Type B pancreatic cell (in vitro differentiated cells): ENCODE measurements at places on chromosomes 11 and 22.
A peak's percentile ranks its signal among the peaks of the same experiment; 100 is the strongest.

DNA sequence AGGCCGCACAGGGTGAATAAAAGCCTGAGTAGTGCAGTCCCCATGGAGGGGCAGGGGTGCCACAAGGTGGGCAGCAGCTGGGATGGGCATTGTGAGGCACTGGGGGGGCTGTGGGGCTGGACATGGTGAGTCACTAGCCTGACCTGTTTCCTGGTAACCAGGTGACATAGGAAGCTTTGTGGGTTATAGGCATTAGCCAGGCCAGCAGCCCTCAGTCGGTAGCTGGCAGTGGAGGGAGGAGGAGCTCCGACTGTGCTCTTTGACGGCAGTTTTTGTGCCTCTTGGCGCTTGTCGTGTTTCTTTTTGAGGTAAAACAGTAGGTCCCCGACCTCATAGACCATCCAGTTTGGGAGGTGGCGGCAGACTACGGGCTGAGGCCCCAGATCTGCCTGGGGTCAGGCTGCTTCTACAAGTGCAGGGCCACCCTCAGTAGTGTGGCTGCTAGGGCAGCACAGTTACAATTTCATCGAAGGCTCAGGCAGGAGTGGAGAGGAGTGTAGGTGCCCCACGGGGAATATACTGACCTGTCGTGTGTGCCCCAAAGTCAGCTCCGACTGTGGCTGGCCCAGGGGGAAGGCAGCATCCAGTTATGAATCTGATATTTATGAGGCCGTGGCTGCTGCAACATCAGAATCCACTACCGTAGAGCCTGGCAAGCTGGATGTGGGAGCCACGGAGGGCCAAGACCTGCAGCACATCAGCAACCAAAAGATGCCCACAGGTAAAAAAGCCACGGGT lies 107.7 kb downstream of the CRYBB2 start:
- H3K36me3 ChIP-seq, result no peaks in the 10 kb centered on the region
- no peaks in the 10 kb centered on the region for H3K27me3 ChIP-seq
- no peak overlapping the region for H3K4me3 ChIP-seq

DNA sequence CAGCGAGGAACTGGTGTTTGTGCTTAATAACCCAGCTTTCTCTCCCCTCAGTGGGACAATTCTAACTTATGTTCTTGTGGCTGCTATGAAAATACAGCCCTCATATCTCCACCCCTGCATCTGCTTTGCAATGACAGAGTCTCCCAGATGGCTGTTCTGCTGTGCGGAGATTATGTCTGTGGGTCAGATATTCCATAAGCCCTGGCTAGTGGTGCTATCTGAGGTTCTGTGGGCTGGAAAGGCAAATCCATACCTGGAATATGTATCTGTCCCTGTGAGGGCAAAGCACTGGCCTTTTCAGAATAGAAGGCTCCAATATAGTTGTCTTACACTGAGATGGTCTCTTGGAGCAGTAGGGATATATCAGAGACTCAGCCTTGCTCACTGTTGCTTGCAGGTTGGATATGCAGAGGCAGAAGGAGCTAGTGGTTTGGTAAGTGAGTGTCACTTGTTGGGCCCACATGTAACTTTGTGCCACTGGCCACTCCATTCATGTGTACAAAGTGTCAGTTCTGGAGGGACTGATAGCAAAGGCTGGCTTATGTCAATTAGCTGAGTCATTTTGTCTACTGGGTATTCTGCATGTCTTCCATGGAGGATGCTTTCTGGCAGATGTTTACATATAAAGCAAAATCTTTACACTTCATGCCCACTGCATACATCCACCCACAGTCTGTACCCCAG lies 246.6 kb downstream of the FAM76B start:
- H3K4me1 ChIP-seq, result no peaks in the 10 kb centered on the region
- H3K4me3 ChIP-seq, result no peak overlapping the region
- DNase-seq, result no peak
- H3K27me3 ChIP-seq, result peaks cover 5% of the 10 kb centered on the region
- no peak overlapping the region for H3K27ac ChIP-seq

- H3K27ac ChIP-seq, result no peak overlapping the region
- H3K4me1 ChIP-seq, result peaks cover 13% of the 10 kb centered on the region
- H3K27me3 ChIP-seq, result peaks cover 3% of the 10 kb centered on the region
- no peaks in the 10 kb centered on the region for H3K36me3 ChIP-seq
Measured at GRCh38 chr11:31106326-31106725, 263.2 kb downstream of the DCDC1 start.

- DNase-seq, result no peak
- H3K27ac ChIP-seq, result no peak overlapping the region
- no peaks in the 10 kb centered on the region for H3K36me3 ChIP-seq
- H3K27me3 ChIP-seq, result peaks cover 17% of the 10 kb centered on the region
- peaks cover 6% of the 10 kb centered on the region for H3K4me1 ChIP-seq
Measured at GRCh38 chr11:69910519-69911309, 91.5 kb upstream of the FGF3 start.

- H3K4me3 ChIP-seq, result no peak overlapping the region
- H3K36me3 ChIP-seq, result peaks cover 57% of the 10 kb centered on the region
- no peaks in the 10 kb centered on the region for H3K27me3 ChIP-seq
- peaks cover 5% of the 10 kb centered on the region for H3K4me1 ChIP-seq
Measured at GRCh38 chr11:102436976-102437375, 15.6 kb downstream of the TMEM123 start.

- H3K27me3 ChIP-seq, result no peaks in the 10 kb centered on the region
- no peak for DNase-seq
- peaks cover 6% of the 10 kb centered on the region for H3K4me1 ChIP-seq
- no peak overlapping the region for H3K4me3 ChIP-seq
Measured at GRCh38 chr11:10478066-10478465, 23.0 kb downstream of the AMPD3 start.

GRCh38 chr11:20458905-20459632 lies 71.6 kb downstream of the PRMT3 start:
- H3K36me3 ChIP-seq, result peaks cover 11% of the 10 kb centered on the region
- H3K4me1 ChIP-seq, result no peaks in the 10 kb centered on the region
- no peak for DNase-seq
- H3K4me3 ChIP-seq, result no peak overlapping the region
- no peaks in the 10 kb centered on the region for H3K27me3 ChIP-seq
- no peak overlapping the region for H3K27ac ChIP-seq

- no peaks in the 10 kb centered on the region for H3K4me1 ChIP-seq
- no peak overlapping the region for H3K4me3 ChIP-seq
- DNase-seq, result no peak
Measured at GRCh38 chr11:30045921-30046577, 29.2 kb upstream of the KCNA4 start.

GRCh38 chr11:12149672-12150225 lies 39.4 kb downstream of the MICAL2 start:
- no peak overlapping the region for H3K27ac ChIP-seq
- DNase-seq, result no peak
- H3K4me3 ChIP-seq, result no peak overlapping the region
- H3K27me3 ChIP-seq, result no peaks in the 10 kb centered on the region

GRCh38 chr11:62054484-62055121 lies 69.2 kb upstream of the INCENP start:
- no peaks in the 10 kb centered on the region for H3K27me3 ChIP-seq
- H3K4me1 ChIP-seq, result no peaks in the 10 kb centered on the region
- H3K4me3 ChIP-seq, result no peak overlapping the region
- H3K27ac ChIP-seq, result no peak overlapping the region

DNA sequence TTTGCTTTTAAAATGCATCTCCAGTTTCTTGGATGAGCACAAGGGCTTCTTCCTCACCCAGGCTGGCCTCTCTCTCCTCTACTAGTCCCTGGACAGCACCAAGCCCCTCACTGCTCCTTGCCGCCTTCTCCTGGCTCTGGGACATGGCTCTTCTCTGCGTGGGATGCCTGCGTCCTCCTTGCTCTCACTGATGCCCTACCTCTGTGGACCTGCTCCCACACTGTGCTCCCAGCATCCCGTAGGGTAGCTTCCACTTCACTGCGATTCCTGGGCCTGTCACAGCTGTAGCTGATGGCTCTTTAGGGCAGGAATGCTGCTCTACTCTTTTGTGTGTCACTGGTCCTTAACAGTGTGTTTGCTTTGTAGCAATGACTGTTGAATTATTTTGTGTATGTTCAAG lies 136.3 kb downstream of the SNX19 start:
- peak; percentile 36 for DNase-seq
- no peak overlapping the region for H3K4me3 ChIP-seq
- H3K27me3 ChIP-seq, result no peaks in the 10 kb centered on the region
- H3K4me1 ChIP-seq, result peaks cover 19% of the 10 kb centered on the region

DNA sequence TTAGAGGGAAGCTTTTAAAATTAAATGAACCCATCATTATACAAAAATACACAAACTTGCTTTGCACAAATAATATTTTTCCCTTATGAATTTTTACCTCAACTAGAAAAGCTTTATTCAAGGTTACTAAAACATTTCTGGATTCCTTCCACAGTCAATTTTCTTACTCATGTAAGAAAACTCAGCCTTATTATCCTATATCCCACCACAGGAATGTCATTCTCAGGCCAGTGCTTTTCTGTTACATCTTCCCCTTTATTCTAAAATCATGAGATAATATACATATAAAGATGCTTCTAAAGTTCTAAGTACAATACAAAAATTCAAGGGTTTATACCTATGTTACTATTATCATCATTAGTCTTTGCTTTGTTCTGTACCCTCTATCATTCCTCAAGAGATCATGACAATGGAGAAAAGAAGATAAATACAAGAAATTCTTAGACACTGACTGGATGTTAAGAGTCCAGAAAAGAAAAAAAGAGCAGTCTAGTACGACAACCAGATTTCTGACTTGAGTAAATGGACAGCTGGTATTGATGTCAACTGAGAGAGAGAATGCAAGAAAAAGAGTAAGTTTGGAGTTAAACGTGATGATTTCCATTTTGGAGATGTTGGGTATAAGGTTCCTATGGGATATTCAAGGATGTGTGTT lies 60.3 kb downstream of the MTMR2 start:
- H3K4me1 ChIP-seq, result no peaks in the 10 kb centered on the region
- H3K36me3 ChIP-seq, result peaks cover 32% of the 10 kb centered on the region
- H3K27ac ChIP-seq, result no peak overlapping the region
- no peak overlapping the region for H3K4me3 ChIP-seq

DNA sequence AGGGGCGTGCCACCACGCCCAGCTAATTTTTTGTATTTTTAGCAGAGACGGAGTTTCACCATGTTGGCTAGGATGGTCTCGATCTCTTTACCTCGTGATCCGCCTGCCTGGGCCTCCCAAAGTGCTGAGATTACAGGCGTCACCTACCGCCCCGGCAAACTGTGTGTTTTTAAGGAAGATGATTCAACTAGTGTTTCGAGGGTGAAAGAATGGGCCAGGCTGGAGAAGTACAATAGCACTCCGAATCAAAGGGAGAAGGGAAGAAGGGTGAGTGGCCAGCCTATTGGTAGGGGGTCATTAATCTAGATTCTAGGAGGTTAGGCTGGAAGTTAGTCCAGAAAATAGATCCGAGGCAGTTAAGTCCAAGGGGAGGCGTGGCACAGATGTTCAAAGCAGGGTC lies 2.9 kb upstream of the CECR2 start:
- peak overlapping the region; percentile 78 for H3K4me3 ChIP-seq
- no peak for DNase-seq
- peaks cover 21% of the 10 kb centered on the region for H3K4me1 ChIP-seq
- H3K27me3 ChIP-seq, result peaks cover 27% of the 10 kb centered on the region

DNA sequence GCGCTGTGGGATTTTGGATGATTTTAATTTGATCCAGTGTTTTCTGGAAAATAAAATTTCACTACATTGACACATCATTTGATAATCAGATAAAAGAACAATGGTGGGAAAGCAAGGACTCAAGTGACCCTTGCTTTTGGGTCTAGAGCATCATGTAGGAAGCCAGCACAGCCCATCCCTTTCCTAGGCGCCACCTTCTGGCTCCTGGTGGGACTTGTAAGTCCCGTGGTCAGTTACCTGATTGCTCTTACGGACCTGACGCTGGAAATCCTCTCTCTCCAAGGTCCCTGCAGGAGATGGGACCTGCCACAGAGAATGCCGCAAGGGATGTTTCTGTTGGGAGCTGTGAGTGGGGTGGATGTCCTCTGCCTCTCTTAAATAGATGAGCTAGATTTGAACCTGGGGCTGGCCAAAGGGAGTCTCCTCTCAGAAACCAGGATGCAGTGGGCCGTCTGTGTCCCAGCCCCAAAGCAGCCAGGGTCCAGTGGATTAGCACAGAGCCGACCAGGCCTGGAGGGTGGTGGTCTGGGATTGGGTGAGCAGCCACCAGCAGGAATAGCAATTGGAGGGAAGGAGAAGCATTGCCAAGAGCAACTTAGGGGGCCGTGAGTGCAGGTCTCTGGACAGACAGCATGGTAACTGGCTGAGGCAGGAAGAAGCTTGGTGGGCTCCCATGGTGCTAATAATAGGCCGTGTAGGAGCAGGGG lies 21.7 kb downstream of the TIMP3 start:
- H3K4me3 ChIP-seq, result no peak overlapping the region
- no peak overlapping the region for H3K27ac ChIP-seq
- peaks cover 33% of the 10 kb centered on the region for H3K4me1 ChIP-seq
- no peak for DNase-seq

GRCh38 chr11:30392221-30392784 lies 69.4 kb downstream of the ARL14EP start:
- DNase-seq, result no peak
- H3K4me1 ChIP-seq, result peaks cover 49% of the 10 kb centered on the region
- peak overlapping the region; percentile 29 for H3K4me3 ChIP-seq

GRCh38 chr11:64291262-64291751 lies at the start of gene KCNK4:
Gene KCNK4, plus strand, starts transcription at chr11:64291302. Its CDS starts 1,717 bp downstream, at chr11:64293019.
- H3K27ac ChIP-seq, result no peak within 1 kb of the TSS
- DNase-seq, result no peak
- peaks cover 9% of the 10 kb centered on the region for H3K4me1 ChIP-seq
- H3K27me3 ChIP-seq, result peaks cover 63% of the 10 kb centered on the region

DNA sequence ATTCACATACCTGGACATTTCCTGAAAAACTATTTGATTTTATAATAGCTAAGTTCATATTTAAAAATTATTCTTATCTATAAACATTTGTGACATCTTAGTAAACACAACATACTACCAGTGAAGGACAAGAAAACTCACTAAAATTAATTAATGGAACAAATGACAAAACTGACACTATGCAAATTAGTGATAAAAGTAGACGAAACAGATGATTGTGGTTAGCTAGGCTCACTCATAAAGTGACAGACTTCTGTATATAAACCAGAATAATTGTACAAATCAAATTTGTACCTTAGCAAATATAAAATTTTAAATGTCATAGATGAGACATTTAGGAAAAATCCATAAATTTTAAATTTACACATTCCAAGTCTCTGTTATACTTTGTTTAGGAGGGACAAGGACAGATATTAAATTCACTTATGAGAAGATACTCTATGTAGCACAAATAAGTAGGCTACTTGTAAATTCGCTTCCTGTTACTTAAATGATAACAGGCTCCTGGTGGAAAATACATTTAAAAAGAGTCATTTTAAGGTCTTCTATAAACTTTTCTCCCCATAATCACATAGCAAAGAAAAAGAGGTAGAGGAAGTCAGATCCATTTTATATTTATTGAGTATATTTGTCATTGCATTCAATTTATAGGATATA lies 81.2 kb downstream of the KIF18A start:
- peaks cover 23% of the 10 kb centered on the region for H3K36me3 ChIP-seq
- no peak overlapping the region for H3K27ac ChIP-seq
- H3K4me1 ChIP-seq, result no peaks in the 10 kb centered on the region
- H3K4me3 ChIP-seq, result no peak overlapping the region
- no peaks in the 10 kb centered on the region for H3K27me3 ChIP-seq

GRCh38 chr11:69632900-69633299 lies 8.1 kb upstream of the CCND1 start:
- no peaks in the 10 kb centered on the region for H3K36me3 ChIP-seq
- no peak overlapping the region for H3K27ac ChIP-seq
- DNase-seq, result no peak
- peaks cover 3% of the 10 kb centered on the region for H3K27me3 ChIP-seq
